ENCODE measurements at places on chromosomes 6 and 20.

DNA sequence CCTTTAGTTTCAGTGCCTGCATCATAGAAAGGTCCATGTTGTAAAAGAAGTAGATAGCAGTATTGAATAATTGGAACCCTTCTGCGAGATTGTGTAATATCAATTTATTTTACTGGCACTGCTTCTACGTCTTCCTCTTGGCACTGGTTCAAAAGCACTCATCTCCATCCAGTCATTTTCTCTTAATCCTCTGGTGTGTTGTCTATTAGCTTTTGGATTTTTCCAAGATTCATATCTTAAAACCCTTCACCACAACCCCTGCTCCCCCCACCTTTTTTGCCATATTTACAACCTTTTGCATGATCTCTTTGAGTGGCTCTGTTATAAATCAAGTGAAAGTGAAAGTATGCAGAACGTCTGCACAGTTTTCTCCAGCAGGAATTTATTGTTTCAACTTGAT lies 76.6 kb upstream of the HSF2 start:
- no peak for DNase-seq

DNA sequence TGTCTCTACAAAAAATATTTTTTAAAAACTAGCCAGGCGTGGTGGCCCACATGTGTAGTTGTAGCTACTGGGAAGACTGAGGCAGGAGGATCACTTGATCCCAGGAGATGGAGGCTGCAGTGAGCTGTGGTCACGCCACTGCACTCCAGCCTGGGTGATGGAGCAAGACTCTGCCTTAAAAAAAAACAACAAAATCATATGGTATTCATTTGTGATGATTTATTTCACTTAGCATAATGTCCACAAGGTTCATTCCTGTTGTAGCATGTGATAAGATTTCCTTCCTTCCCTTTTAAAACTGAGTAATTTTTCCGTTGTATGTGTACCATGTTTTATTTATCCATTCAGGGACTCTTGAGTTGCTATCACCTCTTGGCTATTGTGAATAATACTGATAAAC lies 26.2 kb downstream of the TMEM170B start:
- no peak for DNase-seq

DNA sequence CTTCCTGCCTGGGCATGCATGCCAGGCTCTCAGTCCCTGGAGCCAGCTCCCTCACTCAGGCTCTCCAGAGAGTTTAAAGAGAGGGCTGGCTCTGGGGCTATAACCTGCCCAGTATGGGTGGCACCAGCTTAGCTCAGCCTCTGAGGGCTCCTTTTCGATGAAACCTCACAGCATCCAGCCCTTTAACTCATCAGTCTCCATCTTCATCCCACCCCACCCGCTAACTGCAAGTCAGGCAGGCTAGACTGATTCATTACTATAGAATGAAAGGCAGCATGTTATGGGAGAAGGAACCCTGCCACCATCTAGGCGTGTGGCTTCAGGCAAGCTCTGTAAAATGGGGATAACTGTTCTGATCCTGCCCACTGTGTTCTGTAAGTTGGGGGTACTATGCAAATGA lies 53.5 kb downstream of the RAB44 start:
- DNase-seq: no peak

DNA sequence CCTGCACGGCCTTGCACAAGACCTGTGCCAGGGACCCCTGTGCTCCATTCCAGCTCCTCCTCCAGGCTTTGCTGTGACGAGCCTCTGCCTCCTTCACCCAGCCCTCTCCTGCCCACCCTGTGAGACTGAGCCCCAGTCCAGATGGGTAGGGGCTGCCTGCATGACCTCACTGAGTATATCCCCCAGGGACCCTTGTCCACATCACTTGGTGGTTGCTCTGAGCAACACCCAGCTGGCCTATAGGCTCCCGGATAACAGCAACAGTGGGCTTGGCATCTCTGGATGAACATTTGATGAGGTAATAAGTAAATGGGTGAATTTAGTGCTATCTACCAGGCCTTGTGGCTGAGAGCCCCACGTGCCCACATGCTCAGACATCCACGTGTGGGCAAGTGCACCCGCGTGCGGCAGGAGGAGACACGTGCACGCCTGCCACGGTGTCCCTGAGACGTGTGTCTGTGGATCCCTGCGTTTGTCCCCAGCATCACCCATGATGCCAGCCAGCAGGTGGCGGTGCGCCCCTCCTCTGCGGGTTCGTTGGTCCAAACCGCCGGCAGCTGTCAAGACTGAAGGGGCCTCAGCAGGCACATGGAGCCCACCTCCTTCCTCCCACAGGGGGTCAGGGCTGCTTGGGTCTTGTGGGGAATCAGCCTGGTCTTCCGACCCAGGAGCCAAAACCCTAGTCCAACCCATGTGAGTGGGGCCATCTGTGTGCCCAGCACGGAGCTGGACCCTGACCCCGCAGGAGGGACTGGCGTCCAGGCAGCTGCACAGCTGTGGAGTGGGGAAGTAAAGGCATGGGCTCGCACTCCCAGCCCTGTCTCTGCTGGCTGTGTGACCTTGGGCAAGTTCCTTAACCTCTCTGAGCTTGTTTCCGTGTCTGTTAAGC lies 45.9 kb downstream of the FGD2 start:
- DNase-seq: peak; percentile 75

GRCh38 chr6:32685603-32686002 lies 19.1 kb upstream of the HLA-DQB1 start:
- no peak for DNase-seq

- no peak for DNase-seq
Observed at GRCh38 chr6:105357165-105357564, 45.7 kb downstream of the PREP start.

DNA sequence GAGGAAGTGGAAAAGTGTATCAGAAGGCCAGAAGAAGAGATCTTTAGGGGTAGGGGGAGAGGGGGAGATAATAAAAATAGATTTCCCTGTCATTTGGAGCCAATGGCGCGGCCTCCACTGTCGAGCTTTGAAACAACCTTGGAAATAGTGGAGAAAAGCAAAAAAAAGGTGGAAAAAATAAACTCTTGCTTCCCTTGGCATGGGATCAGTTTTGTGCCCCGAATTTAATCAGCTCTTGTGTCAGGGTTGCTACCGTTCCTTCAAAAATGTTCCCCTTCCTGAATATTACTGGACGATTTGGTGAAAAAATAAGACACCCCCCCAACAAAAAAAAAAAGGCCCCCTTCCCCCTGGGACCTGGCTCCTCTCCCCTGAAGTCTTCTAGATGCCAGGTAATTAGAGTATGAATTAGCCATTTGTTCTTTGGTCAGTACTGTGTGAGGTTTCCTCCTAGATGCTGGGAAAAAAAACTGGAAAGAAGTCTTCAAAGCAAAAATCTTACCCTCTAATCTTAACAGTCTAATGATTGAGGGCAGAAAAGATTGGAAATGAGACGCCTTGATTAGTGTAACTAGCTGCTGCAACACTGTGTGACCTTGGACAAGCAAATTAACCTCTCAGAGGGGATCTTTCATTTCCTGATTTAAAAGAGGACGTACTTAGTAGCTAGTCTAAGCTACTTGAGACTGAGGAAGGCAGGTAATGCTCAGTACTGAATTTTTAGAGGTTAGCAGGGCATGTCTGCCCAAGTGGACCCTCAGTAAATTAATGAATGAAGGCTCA lies 872 bp upstream of the RBM39 start:
- no peak for DNase-seq

DNA sequence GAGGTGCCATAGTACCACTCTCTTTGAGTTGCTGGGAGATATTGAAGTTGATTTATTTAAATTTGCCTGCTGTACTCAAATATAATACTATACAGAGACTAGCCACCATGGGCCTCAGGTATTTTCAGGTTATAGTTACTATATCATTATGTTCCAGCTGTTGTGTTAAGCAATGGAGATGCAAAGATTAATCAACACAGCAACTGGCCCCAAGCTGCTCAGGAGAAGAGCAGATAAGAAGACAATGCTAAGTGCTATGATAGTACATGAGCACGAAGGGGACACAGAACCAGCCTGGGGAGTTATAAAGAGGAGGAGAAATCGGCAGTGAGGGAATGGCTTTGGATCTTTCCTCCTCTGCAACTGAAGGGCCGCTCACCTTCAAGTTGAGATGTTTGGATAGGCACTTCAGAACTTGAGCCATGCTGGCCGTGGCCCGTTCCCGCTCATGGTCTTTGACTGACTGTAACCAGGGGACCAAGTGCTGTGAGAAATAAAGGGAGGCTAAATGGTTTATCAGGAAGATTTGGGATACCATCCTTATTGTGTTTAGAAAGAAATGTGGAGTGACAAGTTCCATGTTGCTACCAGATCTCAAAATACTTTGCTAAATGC lies 24.3 kb upstream of the RPN2 start:
- DNase-seq: no peak

DNA sequence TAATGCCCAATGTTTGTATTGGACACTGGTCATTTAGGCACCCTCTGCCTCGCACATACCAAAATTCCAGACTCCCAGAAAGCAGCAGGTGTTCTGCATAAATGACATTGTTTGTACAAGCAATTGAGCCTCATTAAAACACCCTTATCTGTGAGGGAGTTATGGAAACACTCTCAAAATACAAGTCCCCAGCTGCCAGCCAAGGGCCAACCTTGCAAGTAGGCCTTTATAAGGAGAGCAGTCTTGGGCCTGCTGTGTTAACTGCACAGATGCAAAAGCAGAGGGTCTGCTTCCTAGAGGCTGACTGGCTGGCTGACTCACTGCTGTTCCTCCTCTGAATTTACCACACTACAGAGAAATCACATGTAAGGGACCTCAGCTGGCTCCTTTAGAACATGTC lies 150.4 kb upstream of the HMGN3 start:
- no peak for DNase-seq

- no peak for DNase-seq
Observed at GRCh38 chr6:25232479-25232878, 46.7 kb upstream of the CARMIL1 start.

GRCh38 chr6:159094444-159095252 lies 49.9 kb upstream of the TAGAP start:
- no peak for DNase-seq

GRCh38 chr20:16353417-16353781 lies 219.8 kb downstream of the KIF16B start:
- no peak for DNase-seq

- no peak for DNase-seq
Observed at GRCh38 chr6:93423542-93423941, 4.2 kb upstream of the EPHA7 start.

- DNase-seq: no peak
Observed at GRCh38 chr6:37695857-37696219, 1.8 kb downstream of the MDGA1 start.

GRCh38 chr20:25573288-25574251 lies 11.8 kb downstream of the NINL start:
- no peak for DNase-seq

DNA sequence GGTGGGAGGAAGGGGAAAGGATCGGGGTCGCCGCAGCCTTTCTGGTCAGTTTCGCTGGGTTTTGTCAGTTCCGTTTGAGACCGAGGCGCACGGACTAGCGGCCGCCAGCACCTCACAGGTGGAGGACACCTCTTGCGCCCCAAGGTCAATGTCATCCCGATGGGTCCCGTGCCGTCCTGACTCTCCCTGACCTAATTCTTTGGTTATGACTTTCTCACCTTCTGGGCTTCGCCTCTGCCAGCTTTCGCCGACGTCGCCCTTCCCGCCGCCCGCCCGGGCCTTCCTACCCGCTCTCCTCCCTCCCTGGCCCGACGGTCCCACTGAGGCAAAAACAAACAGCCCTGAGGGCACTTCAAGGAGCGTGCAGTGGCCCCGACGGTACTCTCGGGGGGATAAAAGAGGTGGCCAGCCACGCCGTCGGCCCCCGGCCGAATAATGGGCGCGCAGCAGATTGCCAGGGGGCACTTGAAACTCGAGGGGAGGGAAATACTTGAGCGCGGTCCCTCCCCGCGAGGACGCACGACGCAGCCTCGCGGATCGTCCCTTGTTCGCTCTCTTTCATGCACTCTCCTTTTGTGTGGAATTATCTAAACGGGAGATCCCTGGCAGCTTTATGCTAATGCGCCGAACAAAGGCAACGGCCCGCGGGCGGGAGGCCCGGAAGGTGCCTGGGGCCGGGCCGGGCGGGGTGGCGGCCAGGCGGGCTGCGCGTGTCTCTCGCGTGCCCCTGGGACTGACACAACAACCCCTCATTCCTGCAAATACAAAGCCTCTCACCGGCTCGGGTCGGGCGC lies 3.9 kb upstream of the INSM1 start:
- no peak for DNase-seq

GRCh38 chr20:51221791-51222408 lies 199.0 kb upstream of the KCNG1 start:
- no peak for DNase-seq

- DNase-seq: no peak
Observed at GRCh38 chr6:53979468-53980067, 131.7 kb upstream of the MLIP start.

DNA sequence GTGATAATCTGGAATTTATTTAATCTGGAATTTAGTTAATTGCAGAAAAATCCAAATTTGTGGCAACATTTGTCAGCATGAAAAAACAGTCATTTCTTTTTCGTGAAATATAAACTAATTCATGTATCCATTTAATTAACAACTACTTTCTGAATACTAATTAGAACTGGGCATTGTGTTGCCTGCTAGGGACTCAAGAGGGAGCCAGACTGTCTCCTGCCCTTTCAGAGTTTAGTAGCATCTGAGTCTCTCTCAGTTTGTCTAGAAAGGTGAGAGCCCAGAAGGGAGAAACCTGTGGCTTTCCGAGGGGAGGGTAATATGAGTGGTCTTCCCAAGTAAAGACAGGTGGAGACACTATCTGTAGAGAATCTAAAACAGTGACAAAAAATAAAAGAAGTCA lies 210.9 kb upstream of the HDDC2 start:
- no peak for DNase-seq

- DNase-seq: no peak
Observed at GRCh38 chr20:57840066-57840465, 130.3 kb upstream of the PMEPA1 start.

GRCh38 chr6:90703336-90703735 lies 116.5 kb upstream of the MAP3K7 start:
- no peak for DNase-seq

DNA sequence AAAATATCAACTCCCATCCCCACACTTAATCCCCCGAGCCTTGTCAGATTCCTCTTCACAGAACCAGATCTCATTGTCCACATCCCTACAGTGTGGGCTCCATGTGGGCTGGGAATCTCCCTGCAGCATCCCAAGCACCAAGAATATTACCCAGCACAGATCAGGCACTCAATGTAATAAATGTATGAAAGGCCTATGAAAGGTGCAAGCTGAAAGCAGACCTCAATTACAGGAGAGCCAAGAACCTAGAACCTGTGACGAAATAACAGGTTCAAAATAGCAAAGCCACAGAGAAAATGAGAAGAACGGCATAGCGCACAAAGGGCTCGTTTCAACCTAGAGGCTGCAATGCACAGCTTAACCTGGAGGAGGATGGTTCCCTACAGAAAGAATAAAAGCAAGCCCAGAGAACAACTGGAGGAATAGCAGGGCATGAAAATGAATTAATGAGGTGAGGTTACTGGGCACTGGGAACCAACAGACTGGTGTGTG lies 3.1 kb downstream of the SLC23A2 start:
- no peak for DNase-seq

Data from stimulated activated CD4-positive, alpha-beta T cell treated with anti-CD3 and anti-CD28 coated beads, Interleukin-1b, Interleukin-23, amount 100 ng/mL, for 1 hour (primary cell).